ENCODE measurements at places on chromosomes 4 and X.

- DNase-seq, result no peak
Measured at GRCh38 chr4:77263247-77263646, 106.2 kb downstream of the CCNG2 start.

DNA sequence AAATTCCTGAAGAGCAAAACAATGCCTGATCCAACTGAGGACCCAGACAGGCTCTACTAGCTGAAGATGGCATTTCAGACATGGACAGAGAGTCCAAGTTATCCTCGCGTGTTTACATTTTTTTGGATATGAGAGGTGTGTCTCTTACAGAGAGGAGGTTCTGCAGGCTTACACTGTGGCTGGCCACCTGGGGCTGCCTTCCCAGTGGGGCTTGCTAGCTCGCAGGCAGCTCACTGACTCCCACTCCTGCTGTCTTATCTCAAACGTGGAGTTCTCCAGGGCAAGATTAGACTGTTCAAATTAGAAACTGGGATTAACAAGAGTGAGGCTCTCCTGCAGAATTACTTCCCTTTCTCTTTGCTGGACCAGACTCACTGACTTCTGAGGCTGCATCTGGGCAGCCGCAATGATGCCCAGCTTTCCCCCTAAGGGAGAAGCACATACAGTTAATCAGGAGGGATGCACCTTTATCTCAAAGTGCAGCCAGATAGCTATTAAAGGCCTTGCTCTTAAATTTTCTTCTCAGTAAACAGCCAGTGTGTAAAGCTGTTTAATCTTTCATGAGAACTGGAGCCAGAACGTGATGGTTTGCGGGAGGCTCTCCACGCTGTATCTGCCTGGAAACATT is 123.0 kb downstream of the ENPP6 start:
- DNase-seq, result no peak

GRCh38 chrX:9948406-9948805 is 18.8 kb upstream of the CLDN34 start:
- no peak for DNase-seq

GRCh38 chrX:154376774-154377173 is 2.3 kb upstream of the EMD start:
- no peak for DNase-seq

DNA sequence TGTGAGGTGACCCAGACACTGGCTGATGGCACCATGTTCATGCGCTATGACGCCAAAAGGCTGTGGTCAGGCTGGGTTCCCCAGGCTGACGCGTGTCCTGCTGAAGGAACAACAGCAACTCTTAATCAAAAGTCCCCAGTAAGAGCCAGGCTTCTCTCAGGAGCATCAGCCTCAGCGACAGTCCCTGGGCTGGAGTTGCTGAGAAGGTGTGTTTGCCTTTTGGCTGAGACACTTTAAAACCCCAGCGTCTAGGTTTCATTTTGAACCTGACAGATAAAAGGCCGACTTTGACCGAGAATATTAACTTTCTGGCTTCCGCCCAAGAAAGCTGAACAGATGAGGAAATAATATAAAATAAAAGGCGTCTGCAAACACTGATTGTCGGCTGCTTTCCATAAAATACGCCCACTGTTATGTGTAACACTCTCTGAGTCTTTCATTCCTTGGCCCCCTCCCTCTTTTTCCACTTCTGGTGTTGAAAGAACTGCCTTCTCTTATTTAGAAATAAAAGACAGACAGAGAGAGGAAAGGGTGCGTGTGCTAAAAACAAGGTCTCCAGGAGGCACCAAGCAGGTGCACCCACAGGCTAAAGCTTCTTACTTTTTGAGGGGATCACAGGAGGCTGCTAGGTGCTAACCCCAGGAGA is 373.6 kb downstream of the MID1IP1 start:
- DNase-seq, result peak; percentile 60

DNA sequence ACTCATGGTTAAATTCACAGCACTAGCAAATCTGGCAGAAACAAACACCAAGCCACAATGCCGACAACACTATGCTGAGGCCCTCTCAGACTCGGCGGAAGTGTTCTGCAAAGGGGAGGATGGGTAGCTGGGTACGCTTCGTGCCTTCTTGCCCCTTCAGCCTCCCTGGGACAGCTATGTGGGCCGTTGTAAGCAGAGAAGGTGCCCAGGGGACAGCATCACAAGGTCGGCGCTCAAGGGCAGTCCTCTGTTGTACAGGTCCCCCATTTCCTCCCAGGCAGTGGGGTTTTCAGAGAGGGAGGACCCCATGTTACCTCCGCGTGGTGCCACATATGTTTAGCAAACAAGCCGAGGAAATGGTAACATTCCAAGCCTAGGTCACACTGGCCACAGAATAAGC is 173.6 kb downstream of the AFAP1 start:
- DNase-seq, result no peak

GRCh38 chrX:24506082-24506481 is 41.0 kb downstream of the PDK3 start:
- no peak for DNase-seq
